ENCODE measurements at places on chromosomes 11 and 22.

- no peak for DNase-seq
Measured at GRCh38 chr11:128735935-128736605, 42.2 kb downstream of the FLI1 start.

GRCh38 chr11:94780432-94780831 lies 12.3 kb downstream of the AMOTL1 start:
- DNase-seq: no peak

GRCh38 chr22:33894515-33894914 lies 25.8 kb downstream of the LARGE1 start:
- no peak for DNase-seq

GRCh38 chr11:15616130-15617105 lies 501.7 kb downstream of the INSC start:
- no peak for DNase-seq

DNA sequence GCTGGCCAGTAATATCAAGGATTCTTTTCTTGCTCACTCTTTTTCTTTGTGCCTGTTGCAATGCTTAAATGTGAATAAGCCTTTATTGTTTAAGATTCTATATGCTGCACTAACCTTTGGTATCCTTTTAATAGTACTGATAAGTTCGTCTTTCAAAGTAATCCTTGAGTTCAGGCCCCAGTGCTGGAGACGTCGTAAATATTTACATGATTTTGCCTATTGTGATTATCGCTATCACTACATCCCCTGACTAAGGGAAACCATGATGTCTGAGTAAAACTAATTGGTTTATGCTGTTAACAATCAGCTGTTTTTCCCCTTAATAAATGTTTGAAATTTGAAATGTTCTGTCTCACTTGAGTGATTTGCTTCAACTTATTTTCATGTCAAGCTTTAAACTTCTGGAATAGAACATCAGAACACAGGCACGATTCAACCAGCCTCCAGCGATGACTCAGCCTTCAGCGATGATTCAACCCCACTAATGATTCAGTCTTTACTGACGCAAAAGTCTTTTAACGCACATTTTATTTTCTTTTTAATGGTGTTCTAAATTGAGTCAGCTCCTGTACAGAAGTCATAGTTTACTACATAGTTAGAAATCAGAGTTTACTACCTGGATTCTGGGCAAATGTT lies 3.9 kb downstream of the HTATIP2 start:
- DNase-seq: peak; percentile 60

DNA sequence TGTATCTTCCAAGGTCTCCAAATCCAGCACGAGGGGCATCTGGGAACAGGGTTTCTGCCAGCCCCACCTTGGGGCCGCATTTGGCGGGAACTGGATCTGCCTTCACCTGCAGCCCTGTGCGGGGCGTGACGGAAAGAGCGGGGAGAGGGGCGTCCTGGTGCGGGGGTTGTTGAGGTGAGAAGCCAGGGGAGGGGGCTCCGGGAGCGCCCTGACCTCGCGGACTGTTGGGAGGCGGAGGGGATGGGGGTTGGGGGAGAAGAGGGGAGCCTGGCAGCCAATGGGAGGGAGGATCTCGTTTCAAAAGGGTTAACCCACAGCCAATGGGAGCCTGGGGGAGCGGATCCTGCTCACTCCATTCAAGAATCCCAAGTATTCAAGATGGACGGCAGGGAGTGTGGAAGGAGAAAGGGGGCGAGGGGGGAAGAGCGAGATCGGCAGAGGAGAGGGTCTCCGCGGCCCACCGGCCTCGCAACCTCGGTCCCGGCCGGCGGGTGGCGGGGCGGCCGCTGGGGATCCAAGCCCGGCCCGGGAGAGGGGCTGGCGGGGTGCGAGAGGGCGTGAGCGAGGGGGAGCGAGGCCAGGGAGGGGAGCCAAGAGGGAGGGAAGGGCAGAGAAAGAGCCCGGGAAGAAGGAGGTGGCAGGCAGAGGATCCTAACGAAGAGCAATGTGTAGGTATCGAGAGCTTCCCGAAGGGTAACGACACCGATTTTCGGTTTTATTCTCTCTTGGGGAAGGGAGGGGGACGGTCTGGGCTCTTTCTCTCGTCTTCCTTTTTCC lies 11.5 kb downstream of the YPEL4 start:
- DNase-seq: no peak

DNA sequence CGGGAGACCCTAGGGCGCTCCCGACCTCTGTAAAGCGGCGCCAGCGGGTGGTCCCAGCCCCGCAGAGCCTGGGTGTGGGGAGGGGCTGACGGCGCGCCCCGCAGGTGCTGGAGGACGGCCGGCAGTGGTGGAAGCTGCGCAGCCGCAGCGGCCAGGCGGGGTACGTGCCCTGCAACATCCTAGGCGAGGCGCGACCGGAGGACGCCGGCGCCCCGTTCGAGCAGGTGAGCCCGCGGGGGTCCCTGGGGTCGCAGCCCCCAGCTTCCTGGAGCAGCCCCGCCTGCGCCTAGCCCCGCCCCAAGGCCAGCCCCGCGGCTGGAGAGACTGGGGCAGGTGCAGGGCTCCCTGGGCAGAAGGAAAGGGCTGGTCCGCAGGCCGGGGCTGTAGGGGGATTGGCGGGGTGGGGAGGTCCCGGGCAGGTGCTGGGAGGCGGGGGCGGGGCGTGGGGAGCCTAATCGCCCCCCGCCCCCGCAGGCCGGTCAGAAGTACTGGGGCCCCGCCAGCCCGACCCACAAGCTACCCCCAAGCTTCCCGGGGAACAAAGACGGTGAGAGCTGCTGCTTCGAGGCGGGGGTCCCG lies 19.7 kb downstream of the EPS8L2 start:
- no peak for DNase-seq

DNA sequence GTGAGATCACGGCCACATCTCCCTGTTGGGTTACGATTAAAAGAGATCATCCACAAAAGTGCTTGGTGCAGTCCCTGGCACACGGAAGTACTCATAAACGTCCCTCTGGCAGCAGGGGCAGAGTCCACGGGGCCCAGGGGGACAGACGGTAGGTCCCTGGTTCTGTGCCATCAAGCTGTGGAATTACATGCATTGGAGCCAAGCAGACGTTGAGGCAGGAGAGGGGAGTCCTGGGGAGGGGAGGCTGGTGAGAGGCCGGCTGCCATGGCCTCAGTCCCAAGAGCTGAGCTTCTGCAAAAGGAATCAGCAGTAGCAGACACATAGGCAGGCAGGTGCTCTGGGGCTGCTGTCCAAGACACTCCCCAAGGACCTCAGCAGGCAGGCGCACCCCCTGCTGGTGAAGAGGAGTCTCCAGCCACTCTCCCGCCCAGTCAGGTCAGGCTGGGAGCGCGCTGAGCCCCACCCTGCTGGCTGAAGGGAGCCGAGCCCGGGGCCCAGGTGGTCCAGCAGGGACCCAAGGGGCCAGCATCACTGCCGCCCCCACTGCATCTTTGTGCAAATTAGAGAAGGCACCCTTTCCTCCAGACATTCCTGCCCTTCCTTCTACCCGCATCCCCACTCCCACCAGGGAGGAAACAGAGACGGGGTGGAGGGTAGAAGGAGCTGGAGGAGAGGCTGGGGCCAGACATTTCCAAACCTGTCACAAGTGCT lies 7.6 kb upstream of the KCTD17 start:
- DNase-seq: no peak

GRCh38 chr11:74072286-74072685 lies 63.4 kb upstream of the UCP3 start:
- DNase-seq: no peak

DNA sequence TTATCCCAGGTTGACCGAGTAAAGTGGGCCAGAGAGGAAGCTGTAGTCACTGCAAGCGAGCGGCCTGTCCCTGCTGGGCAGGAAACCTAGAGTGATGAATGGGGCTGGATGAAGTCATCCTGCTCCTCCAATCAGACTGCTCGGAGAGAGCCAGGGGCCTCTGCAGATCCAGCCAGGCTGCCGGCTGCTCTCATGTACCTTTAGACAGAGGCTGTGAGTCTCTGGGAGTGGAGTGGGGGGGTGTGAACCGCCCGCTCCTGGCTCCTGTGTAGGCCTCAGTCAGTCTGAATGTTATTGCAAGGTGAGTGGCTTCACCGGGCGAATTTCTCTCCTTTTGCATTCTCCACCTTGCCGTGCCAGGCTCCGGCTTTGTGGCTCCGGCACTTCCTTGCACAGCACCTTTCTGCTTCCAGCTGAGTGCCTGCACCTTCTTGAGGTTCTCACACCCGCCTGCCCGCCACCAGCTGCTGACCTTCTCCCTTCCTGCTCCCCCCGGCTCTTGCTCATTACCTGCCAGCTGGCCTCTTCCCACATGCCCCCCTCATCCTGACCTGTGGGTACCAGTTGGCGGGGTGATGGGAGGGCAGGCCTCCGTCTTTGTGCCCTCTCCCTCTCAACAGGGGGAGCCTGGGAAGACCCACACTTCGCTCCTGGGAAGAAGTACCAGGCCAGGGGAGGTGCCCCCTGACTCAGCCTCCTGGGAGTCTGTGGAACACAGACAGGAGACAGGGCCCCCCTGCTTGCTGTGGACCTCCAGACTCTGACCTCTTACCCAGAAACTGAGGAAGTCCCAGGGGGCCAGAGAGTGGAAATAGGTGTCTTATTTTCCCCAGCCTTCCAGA lies 79.9 kb downstream of the GRAMD1B start:
- no peak for DNase-seq

DNA sequence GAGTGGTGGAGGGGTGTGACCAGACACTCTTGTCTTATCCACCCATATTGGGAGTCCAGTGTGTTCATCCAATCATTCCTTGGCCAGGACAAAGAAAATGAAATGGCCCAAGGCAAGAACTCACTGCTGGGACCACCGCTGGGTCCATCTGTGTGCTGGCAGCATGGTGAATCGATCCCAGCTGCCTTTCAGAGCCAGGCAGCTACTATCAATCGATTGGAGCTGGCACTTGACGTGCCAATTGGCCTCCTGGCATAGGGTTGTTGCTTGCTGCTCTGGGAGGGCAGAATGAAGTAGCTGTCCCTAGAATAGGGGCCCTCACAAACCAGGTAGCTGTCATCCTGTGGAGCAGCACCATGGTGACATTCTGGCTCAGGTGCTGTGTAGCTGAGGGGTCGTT lies 1.4 kb upstream of the ARVCF start:
- no peak for DNase-seq

DNA sequence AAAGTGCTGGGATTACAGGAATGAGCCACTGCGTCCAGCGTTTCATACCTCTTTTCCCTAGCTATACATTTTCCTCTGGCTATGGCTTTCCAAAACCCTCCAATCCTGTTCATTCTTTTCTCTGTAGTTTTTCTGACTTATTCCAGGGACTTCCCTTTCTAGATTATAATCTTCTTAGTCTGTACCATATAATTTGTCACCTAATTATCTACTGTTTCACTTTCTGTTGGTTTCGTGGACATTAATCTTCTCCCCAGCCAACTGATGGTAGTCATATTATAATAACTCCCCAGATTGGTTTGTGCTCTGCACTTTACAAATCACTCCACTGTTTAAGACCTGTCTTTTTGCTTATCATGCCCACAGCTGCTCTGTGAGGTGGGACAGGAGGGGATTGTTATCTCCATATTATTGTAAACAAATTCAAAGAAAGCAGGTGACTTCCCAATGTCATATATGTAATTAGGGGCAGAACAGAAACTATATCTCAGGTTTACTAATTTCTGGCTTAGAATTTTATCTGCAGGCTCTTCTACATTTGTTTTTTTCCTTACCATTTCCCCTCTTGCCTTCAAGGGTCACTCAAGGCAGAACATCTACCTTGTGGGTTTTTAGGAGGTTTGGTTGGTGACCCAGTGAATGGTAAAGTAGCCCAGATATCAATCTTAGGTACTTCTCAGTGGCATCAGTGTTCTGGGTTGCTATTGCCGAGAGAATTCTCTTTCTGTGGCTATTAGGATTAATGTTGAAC lies 23.9 kb downstream of the STIM1 start:
- no peak for DNase-seq

DNA sequence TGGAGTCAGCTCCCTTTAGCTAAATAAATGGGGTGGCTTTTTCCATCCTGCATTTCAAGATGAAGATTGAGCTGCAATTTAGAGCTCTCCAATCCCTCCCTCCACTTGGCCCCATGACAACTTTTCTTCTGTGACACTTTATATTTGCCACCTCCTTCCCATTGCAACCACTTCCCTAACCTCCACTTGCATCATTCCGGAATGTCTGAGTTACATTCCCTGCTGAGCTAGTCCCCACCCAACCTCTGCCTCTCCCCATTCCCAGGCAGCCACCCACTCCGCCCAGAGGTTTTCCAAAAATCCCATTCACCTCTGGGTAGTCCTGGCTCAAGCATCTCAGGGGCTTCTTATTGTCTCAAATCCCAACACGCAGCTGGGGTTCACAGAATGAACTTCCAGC lies 24.7 kb downstream of the PC start:
- no peak for DNase-seq

DNA sequence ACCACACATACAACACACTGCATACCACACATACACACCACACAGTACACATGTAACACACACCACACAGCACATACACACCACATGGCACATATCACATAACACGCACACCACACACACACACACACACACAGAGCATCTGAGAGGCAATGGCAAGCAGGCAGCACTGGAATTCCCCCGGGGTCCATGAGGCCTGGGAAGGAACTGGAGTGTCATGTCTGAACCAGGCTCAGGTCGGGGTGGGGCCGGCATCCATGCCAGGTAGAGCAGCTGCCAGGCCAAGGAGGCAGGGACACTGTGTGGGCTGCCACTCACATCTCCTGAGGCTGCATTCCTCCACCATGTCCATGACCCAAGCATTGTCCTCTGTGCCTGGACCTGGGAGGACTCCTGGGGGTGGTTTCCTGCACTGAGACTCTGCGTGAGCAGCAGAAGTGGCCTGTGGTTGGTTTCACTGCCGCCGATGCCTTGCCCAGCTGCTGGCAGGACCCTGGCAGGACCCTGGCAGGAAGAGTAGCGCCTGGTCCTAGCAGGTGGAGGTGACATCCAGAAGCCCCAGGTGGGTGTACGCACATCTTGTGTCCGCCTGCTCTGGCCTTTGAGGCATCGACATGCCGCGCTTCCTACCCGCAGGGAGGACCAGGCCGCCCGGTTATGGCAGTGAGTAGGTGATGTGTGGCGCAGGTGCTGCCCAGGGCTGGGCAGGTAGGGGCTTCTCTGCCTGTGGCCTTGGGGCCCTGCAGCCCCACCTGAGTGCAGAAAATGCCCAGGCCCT lies 1280.4 kb downstream of the TBC1D22A start:
- DNase-seq: no peak

- DNase-seq: no peak
Measured at GRCh38 chr22:20523086-20523983, 15.9 kb downstream of the MED15 start.

DNA sequence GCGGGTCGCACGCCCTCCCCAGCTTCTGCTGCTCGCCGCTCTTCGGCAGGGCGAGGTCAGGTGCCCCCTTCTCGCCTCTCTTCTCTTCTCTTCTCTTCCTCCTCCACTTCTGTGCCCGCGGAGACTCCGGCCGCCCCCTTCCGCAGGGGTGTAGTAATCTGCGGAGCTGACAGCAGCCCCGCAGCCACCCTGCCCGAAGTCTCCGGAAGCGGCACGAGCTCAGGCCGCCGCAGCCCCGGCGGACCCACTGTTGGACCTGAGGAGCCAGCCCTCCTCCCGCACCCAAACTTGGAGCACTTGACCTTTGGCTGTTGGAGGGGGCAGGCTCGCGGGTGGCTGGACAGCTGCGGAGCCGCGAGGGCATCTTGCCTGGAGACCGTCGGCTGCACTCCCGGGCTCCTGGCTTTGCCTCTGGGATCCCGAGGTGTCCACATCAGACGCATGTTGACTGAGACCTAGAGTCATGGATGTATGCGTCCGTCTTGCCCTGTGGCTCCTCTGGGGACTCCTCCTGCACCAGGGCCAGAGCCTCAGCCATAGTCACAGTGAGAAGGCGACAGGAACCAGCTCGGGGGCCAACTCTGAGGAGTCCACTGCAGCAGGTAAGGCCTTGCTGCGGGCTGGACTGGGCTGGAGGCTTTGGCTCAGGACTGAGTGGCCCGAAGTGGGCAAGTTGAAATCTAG lies 486 bp downstream of the STIM1 start:
- DNase-seq: no peak

Measured in stimulated activated CD4-positive, alpha-beta T cell treated with anti-CD3 and anti-CD28 coated beads, TNF-alpha, amount 100 ng/mL, for 24 hours (primary cell).